ENCODE measurements at places on chromosomes 5 and 9. TPM values are rescaled to one million over a fixed set of nuclear protein-coding genes. Genes with fewer than 3 reads are reported as not detected.

DNA sequence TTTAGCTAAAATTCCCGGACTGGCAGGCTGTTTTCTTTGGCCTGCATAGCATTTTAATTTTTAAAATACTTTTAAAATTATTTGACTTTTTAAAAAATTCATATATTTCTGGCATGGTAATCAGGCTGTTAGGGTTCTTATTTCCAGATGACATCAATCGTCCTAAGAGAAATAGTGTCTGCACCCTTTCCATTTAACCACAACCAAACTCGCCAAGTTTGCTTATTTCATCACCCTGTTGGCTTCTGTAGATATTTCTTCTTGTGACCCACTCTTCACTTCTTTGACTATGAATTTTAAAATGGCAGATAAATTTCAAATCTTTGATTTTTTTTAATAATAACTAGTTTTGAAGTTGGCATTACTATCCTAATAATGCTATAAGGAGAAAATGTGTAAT is 675.7 kb upstream of the FTMT start:
- DNase-seq, result no peak

DNA sequence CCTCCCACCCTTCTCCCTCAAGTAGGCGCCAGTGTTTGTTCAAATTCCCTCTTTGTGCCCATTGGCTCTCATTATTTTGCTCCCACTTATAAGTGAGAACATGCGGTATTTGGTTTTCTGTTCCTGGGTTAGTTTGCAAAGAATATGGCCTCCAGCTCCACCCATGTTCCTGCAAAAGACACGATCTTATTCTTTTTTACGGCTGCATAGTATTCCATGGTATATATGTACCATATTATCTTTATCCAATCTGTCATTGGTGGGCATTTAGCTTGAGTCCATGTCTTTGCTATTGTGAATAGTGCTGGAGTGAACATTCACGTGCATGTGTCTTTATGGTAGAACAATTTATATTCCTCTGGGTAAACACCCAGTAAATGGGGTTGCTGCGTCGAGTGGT is 63.0 kb upstream of the OTULINL start:
- no peak for DNase-seq

GRCh38 chr5:167816354-167816753 is 475.1 kb upstream of the WWC1 start:
- DNase-seq, result no peak

- DNase-seq, result no peak
These were observed 19.0 kb downstream of the HNRNPK start for GRCh38 chr9:83960991-83961390.

DNA sequence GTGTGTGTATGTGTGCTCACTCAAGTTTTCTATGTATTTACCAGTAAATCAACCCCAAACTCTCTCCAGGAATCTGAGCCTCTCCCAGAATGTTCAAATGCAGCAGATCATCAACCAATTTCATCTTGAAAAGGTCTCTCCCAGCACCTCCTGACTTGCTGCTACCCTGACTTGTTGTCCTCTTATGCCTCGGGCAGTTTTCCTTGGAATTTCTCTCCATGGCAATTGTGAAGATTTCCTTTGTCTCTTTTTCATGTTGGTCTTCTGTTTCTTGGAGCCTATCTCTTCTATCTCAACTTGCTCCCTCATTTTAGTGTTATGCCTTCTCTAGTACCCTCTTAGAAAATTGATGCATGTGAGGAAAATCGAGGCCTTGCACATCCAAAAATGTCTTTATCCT is 303.6 kb upstream of the KIF2A start:
- DNase-seq, result no peak

DNA sequence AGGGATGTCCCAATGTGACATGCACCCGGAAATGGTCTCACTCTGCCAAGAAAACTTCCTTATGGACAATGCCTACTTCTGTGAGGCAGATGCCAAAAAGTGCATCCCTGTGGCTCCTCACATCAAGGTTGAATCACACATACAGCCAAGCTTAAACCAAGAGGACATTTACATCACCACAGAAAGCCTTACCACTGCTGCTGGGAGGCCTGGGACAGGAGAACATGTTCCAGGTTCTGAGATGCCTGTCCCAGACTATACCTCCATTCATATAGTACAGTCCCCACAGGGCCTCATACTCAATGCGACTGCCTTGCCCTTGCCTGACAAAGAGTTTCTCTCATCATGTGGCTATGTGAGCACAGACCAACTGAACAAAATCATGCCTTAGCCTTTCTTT is 37.6 kb upstream of the CCDC152 start:
- no peak for DNase-seq

DNA sequence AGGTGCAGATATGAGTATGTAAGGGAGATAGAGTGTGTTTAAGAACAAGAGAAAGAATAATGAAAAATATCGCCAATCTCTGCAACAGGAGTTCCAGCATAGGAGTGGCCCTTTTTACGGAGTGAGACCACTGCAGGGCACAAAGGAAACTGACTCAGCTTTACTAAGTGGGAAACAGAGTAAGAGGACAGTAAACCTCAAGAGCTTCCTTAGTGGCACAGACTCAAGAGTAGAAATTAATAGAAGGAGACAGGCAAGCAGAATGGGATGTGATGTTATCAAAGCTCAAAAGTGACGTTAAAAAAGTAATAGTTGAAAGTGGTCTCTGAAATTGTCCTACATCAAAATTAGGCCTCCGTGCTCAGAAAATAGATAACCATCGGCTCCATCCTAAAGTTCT is 2.1 kb upstream of the SH3RF2 start:
- no peak for DNase-seq

DNA sequence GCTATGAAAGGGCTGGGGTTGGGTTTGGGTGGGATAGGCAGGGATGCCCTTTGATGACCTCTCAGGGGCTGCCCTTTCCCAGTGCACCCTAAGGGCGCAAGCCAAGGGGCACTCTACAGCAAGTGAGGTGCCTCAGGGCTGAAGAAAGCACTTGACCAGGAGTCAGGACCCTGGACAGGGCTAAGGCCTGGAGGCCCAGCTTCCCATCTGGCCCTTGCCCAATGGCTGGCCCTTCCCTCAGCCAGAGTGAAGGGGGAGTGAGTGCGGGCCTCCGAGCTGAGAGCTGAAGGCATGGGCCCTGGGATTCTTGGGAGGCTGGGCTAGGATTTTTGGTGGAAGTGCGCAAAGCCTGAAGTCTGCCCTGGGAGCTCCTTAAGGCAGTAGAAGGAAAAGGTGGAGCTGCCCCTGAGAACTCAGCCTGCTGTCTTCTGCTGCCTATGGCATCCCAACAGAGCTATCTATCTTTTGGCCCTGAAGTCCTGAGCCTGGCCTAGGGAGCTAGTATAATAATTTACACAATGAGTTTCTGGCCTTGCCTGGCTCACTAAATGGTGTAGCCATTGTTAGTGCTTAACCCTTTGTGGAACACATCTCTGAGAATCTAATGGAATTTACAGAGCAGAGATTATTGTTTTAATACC is 16.4 kb downstream of the JADE2 start:
- DNase-seq, result no peak

DNA sequence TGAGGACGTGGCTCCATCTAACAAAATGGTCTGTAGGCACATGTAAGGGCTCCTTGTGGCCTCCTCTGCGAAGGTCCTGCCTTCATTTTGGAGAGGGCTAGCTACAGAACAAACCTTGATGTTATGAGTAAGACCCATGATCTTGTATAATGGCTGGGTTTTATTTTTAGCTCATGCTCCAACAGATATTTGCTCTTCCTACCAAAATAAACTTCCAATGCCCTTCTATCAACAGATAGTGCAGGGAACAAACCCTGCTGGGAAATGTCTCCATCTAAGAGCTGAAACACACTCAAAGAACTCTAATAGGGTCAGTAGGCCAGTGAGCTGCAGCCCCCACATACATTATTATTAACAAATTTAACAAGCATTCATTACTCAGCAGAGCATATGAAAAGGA is 189.5 kb downstream of the LURAP1L start:
- DNase-seq, result no peak

GRCh38 chr5:117881426-117882230 is 1106.7 kb downstream of the DTWD2 start:
- DNase-seq, result no peak

DNA sequence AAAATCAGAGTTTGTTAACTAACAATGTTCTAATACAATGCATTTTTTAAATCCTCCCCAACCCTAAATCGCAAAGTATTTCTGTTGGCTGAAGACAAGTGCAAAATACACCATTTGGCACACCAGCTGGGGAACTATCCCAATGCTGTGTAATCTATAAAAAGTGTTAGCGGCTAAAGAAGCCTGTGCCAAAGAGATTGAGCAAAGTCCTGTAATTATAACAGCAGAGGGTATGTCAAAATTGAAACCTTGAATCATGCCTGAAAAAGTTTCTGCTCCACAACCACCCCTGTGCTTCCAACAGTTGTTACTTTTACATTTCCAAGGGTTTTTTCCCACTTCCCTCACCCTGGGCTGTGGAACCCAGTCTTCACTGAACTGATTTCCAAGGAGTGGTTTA is 83.1 kb upstream of the PLPP6 start:
- DNase-seq, result no peak

DNA sequence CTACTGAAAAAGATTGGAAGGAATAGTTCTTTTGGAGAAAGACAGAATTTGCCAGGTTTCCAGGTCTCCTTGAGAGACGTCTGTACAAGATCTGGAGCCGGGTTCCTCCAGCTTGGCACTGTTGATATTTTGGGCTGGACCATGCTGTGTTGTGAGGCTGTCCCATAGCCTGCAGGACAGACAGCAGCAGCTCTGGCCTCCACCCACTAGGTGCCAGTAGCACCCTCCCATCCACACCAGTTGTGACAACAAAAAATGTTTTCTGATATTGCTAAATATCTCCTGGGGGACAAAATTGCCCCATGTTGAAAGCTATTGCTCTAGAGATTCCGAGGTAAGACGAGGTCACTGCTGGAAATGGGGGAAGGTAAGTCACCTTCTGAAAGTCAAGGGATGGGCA is 287.7 kb upstream of the DAP start:
- DNase-seq, result no peak

DNA sequence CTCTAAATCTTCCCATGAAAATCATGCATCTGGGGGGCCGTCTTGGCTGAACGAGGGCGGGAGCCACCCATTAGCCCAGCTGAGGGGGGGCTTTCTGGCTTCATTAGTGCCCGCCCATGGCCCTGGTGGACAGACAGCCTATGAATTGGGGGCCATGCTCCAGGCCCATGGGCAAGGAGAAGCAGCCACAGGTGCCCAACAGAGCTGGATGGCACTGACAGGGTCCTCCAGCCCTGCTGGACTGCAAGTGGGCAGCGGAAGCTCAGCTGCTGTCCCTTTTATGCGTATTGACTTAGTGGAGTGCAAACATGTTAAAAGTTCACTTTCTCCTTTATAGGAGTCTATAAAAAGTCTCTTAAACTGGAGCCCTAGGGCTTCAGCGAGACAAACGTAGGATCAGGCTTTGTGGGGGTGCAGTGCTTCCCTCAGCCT is 75.3 kb downstream of the MACROH2A1 start:
- DNase-seq, result no peak

GRCh38 chr5:96548905-96549304 is 113.3 kb upstream of the CAST start:
- no peak for DNase-seq

GRCh38 chr5:166267907-166268306 is 2023.5 kb upstream of the WWC1 start:
- DNase-seq, result no peak

DNA sequence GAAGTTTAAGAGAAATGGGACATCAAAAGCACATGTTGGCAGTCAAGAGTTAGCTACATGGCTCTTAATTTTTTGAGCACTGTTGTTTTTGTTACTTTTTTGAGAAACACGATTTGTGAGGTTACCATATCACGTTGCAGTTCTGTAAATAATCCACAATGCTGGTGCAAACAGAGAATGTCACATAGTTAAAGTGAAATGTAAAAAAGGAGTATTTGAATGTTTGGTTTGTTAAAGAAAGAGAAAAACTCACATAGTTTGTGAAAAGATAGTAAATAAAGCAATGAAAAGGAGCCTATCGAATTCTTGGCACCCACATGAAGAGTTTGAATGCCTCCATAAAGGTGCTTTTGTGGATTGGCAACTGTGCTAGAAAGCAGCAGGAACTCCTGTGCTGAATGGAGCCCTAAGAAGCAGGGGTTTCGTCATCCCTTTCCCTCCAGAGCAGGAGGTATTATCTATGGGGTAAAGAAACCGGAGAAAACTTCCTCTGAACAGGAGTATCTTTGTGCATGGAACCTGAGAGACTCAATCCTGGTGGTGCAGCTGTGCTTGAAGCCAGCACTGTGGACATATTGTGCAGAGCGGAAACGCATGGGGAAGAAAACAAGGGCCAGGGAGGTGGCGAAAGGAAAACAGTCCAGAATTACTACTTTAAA is 148.5 kb upstream of the OTULINL start:
- DNase-seq, result no peak

IFNA14 gene
- total RNA-seq, result not detected

PGM5 gene
- total RNA-seq, result 29.7 TPM

PIP5KL1 gene
- 2.5 TPM for total RNA-seq

ENTPD2 gene
- total RNA-seq, result 53.8 TPM

GPRIN1 gene
- total RNA-seq, result 0.94 TPM

GAPT gene
- total RNA-seq, result 0.67 TPM

FBXW5 gene
- 470 TPM for total RNA-seq

CER1 gene
- total RNA-seq, result 1.9 TPM

EIF4EBP3 gene
- total RNA-seq, result 32.4 TPM

REEP2 gene
- total RNA-seq, result 10.7 TPM
